ENCODE measurements at places on chromosomes 16 and 17.
A peak's percentile ranks its signal among the peaks of the same experiment; 100 is the strongest.

- DNase-seq, result no peak
These were observed 396.4 kb upstream of the CCL2 start for GRCh38 chr17:33858682-33859081.

DNA sequence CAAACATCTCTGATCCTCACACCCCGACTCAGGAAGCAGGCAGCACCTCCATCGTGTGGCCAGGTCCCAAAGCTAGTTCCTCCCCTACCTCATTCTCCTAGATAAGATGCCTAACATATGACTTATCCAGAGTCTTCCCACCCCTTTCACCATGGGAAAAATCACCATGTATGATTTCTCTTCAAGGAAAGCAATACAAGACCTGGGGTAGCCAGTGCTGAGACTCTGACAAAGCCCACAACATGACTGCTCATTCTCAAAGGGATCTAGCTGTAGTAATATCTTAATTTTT lies 45.1 kb downstream of the CMTM4 start:
- no peak for DNase-seq

- no peak for DNase-seq
These were observed 292.0 kb upstream of the CDH11 start for GRCh38 chr16:65413861-65414260.

GRCh38 chr16:55836158-55836611 lies 3.3 kb upstream of the CES1 start:
- DNase-seq, result peak; percentile 62

DNA sequence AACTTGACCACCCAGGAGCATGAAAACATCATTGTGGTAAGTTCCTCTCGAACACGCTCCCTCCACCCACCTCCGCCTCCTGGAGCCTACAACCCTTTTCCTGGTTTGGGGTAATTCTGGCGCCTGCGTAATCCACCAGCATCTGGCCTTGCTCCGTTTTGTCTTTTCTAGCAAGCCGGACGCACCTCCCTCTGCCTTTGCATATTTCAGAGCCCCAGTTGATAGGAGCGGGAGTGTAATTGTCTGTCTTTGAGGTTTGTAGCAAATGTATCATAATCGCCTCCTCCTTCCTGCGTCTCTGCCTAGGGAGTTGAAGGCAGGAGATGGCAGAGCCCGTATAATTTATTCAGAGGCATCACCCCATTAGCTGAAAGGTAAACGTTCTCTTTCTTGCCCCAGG lies 121.3 kb upstream of the PLCG2 start:
- no peak for DNase-seq

DNA sequence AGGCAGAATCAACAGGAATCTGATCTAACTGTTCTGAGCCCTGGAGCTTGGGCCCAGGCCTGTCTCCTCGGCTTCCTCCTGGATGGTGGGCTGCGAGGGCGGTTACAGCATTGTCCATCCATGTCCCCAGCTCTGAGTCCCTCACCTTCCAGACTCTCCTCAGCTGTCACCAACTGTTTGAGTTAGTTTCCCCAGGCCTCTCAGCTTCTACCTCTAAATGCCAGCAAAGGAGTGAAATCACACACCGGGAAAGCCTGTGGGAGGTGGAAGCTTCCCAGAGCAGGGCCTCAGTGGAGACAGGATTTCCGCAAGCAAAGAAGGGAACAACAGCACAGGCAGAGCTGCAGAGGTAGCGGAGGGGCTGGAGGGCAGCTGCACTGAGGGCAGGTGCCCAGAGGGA lies 9.4 kb upstream of the PRPSAP2 start:
- DNase-seq, result no peak

GRCh38 chr17:51888816-51889215 lies 269.7 kb downstream of the CA10 start:
- no peak for DNase-seq

- DNase-seq, result no peak
These were observed 154.7 kb downstream of the GRIN2A start for GRCh38 chr16:10027553-10027952.

GRCh38 chr16:63461248-63461841 lies 1425.1 kb upstream of the CDH8 start:
- DNase-seq, result peak; percentile 41

GRCh38 chr16:8576141-8577004 lies 13.9 kb downstream of the TMEM114 start:
- DNase-seq, result no peak

- no peak for DNase-seq
These were observed 173.7 kb downstream of the HS3ST3B1 start for GRCh38 chr17:14474591-14474990.

- DNase-seq, result peak; percentile 53
These were observed 1.6 kb downstream of the CD7 start for GRCh38 chr17:82315703-82316358.

GRCh38 chr17:3556916-3557767 lies 470 bp downstream of the TRPV3 start:
- DNase-seq, result no peak

- DNase-seq, result no peak
These were observed 221.0 kb downstream of the CCDC182 start for GRCh38 chr17:57523926-57524632.

- DNase-seq, result peak; percentile 74
These were observed 9.3 kb upstream of the SKAP1 start for GRCh38 chr17:48439110-48439850.
